ENCODE measurements at places on chromosomes 3 and 15. TPM values are rescaled to one million over a fixed set of nuclear protein-coding genes. Genes with fewer than 3 reads are reported as not detected.

TAGLN3 gene
- total RNA-seq, result 0.46 TPM

DNA sequence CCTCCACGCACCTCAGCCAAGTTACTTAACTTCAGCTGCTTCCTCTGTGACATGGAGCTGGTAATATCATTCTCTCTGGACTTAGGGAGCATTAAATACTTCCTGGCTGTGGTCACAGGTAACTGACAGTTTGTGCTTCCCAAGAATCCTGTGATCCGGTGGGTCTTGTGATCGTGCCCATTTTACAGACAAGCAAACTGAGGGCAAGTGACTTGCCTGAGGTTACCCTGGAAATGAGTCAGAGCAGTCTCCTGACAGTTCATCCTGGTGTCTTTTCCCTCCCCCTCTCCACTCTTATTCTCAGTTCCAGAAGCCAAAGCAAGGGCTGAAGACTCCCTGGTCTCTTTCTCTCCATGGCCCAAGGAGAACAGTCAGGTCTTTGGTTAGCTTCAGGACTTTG lies 35.9 kb downstream of the ACAN start:
- H3K27me3 ChIP-seq, result no peaks in the 10 kb centered on the region
- no peak for DNase-seq
- no peak overlapping the region for H3K4me3 ChIP-seq
- H3K36me3 ChIP-seq, result no peaks in the 10 kb centered on the region
- H3K27ac ChIP-seq, result no peak overlapping the region

GRCh38 chr3:175421902-175422301 lies 562.8 kb downstream of the NAALADL2 start:
- no peaks in the 10 kb centered on the region for H3K4me1 ChIP-seq
- H3K27ac ChIP-seq, result no peak overlapping the region
- DNase-seq, result no peak
- H3K4me3 ChIP-seq, result no peak overlapping the region
- H3K36me3 ChIP-seq, result no peaks in the 10 kb centered on the region

DNA sequence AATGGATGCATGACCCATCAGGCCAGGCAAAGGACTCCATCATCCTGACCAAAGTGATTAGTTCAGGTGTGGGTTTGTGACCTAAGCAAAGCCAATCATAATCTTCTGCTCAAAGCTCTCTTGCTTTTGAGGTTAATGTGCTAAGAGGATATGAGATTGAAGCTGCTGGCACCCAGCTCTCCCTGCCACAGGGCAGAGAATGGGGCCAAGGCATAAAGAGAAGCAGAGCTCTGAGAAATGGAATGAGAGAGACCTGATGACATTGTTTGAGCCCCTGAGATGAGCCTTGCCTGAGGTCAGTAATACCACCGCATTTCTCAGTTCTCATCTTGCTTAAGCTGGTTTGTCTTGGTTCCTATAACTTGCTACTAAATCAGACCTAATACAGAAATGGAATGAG lies 6.4 kb upstream of the PARP6 start:
- peaks cover 2% of the 10 kb centered on the region for H3K4me1 ChIP-seq
- no peak overlapping the region for H3K4me3 ChIP-seq
- no peaks in the 10 kb centered on the region for H3K36me3 ChIP-seq
- peaks cover 7% of the 10 kb centered on the region for H3K27me3 ChIP-seq
